Airway epithelial cell (primary cell): ENCODE measurements at places on chromosomes 12 and 14. TPM values are rescaled to one million over a fixed set of nuclear protein-coding genes. Genes with fewer than 3 reads are reported as not detected.

SLC4A8 gene
- total RNA-seq: 0.23 and 0.28 TPM in 2 replicates

B3GNT4 gene
- 2.7 and 3.4 TPM in 2 replicates for total RNA-seq

PRR13 gene
- total RNA-seq: 111 and 112 TPM in 2 replicates

ADAM21 gene
- 0.14 and 1.2 TPM in 2 replicates for total RNA-seq

PAWR gene
- total RNA-seq: 28.3 and 43.7 TPM in 2 replicates

CLEC9A gene
- not detected in 2 replicates for total RNA-seq

MYF5 gene
- not detected in 2 replicates for total RNA-seq

DPF3 gene
- 0.28 TPM in 1 of 2 replicates, not detected in the other for total RNA-seq

RPGRIP1 gene
- total RNA-seq: not detected in 2 replicates

TAS2R50 gene
- 0.23 and 0.56 TPM in 2 replicates for total RNA-seq

FAM234B gene
- total RNA-seq: 2.1 and 6.1 TPM in 2 replicates

INHBC gene
- total RNA-seq: 0.74 TPM in 1 of 2 replicates, not detected in the other
